ENCODE measurements at places on chromosomes 3 and 15.

- no peak for DNase-seq
Observed at GRCh38 chr3:138362538-138362937, 14.2 kb downstream of the MRAS start.

DNA sequence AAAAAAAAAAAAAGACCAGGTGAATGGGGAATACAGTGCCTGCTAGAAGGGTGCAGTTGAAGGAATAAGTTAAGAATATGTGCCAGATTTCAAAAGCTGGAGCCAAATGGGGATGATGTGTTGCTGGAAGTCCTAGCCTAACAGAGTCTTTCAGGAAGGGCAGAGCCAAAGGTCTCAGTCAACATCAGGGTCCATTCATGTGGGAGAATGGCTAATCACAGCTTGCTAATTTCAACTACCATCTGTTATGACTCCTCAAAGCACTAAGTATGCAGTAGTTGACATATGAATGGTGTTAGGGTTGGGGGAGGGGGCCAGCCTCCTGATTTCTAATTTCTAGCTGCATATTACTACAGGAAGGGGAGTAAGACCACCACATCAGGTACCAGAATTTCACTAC is 4.4 kb downstream of the ZBTB38 start:
- no peak for DNase-seq

DNA sequence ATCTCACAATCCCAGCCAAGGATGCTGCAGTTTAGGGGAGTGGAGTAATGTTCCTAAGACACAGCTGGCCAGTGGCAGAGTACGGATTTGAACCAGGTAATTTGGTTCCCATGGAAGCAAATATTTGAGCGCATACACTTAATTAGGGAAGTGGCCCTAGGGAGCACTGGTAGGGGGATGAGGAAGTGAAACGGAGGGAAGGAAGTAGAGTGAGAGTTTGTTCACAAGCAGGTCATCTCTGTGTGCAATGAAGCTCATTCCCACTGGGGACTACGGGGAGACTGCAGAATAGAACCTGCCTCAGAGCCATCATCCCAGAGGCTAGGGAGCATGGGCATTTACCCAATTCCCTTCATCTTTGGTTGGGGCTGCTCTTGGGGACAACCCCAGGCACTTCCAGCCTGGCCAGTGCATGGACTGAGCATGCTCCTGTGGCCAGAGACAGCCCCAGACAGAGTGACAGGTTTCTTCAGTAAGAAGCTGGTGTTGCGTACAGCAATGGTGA is 317.2 kb upstream of the PROK2 start:
- peak; percentile 72 for DNase-seq

DNA sequence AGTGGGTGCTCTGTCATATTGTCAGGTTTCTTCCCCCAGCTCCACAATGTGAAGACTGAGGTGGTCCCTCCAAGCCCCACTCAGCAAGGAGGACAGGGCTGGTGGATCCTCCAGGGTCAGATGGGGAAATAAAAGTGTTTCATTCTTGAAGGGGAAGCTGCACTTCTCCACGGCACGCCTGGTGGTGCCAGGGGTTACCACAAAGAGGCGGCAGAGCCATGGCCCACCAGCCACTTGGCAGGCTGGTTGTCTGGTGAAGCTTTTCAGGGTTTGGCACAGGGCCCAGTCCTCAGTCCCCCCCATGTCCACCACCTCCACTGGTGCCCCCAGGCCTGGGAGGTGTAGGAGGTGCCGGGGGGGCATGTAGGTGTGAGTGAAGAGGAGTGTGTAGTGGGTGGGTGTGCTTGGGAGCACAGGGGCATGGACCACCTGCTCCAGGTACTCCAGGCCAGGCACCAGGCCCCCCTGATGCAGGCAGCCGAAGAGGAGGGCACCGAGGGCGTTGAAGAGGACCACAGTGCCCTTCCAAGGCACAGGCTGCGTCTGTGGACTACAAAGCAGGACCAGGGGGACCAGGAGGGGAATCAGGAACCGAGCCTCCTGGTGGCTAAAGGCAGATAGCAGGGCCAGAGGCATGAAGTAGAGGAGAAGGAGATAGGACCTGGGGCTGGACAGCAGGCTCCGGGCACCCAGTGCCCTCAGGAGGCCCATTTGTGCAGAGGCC is 5.0 kb upstream of the NCBP2 start:
- no peak for DNase-seq

DNA sequence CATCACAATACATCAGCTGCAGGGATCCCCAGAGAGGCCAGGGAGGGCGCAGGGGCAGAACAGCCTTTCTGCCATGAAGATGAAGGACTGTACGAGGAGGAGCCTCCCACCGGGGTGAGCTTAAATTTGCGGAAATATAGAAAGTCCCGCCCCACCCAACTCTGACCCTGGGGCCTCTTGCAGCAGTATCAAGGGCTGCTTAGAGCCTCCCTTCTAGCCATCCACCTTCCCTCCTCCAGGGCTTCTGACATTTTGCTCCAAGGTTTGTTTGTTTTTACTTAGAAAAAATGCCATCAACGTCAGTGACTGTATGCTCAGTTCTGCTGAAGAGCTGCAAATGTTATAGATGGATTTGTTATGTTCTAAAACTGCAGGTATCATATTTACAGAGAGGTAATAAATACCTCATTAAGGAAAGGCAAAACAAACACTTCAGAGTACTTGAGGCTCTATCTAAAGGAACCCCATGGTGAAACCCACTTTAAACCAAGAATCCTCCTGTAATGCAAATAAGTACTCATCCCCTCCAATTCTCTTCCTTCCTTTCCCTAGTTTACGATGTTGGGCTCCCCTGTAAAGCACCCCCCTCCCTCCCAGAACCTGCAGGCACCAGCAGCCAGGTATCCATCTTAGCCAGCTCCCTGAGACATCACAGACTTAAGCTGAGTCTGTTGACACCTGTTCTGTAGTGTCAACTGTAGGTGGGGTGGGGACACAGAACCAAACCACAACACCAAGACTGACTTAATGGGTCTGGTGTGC is 30.5 kb downstream of the RFTN1 start:
- DNase-seq, result peak; percentile 46

- DNase-seq, result no peak
Observed at GRCh38 chr15:89119489-89120478, 31.5 kb downstream of the ABHD2 start.

DNA sequence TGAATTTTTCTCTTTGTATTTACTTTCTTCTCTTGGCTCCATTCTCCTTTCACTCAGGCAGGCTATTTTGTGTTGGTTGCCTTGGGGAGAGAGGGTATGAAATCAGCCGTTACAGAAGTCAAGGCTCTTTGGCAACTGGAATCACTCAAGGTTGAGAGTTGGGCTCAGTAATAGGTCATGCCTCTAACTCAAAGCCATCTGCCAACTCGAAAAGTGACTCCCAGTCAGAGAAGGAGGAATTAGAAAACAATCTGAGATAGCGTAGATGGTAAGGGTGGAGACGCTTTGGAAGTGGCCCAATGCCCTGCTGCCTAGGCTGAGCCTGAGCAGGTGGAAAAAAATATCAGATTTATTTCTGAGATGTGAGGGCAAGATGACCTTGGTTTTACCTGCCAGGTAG is 205.7 kb upstream of the ST8SIA2 start:
- no peak for DNase-seq

DNA sequence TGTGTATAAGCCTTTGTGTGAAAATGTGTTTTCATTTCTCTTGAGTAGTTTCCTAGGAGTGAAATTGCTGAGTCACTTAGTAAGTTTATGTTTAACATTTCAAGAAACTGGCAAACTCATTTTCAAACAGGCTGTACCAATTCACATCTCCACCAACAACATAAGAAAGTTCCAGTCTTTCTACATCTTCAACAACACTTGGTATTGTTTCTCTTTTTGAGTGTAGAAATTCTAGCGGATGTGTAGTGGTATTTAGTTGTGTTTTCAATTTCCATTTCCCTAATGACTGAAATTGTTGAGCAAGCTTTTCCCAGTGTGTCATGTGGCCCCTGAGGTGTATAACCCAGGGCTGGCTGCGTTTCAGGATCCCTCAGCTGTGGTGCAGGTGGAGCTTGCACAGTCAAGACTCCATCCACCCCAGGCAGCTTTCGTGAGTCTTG is 258.5 kb downstream of the PDCD6IP start:
- no peak for DNase-seq

DNA sequence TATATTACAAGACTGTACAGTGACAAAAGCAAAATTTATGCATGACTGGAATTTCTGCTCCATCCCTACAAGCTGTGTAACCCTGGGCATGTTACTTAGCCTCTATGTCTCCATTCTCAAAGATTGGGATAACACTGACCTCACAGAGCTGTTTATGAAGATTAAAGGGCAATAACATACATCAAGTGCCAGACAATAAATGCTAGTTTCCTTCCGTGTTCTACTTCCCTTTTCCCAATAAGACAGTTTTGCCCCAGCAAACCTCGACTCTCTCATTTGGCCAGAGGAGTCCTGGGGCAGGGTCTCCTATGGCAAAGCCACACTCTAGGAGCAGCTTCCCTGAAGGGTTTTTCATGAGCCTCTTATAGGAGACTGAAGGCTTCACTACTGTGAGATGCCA is 7.5 kb downstream of the HEXA start:
- DNase-seq, result no peak

DNA sequence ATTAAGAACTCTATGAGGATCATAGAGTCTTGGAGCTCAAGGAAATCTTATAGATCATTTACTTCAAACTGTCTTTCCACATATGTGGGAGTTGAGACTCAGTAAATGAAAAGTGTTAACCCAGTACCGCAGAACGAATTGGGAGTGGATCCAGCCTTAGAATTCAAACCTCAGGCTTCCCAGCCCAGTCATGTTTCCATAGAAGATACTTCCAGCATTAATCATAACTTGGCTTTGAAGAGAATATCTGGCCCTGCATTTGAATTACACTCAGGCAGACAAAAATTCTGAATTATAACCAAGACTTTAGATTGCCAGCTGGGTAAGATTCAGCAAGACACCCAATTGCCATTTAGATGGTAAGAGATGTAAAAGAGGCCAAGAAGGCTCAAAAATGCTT is 972.0 kb downstream of the TUSC7 start:
- DNase-seq, result no peak

DNA sequence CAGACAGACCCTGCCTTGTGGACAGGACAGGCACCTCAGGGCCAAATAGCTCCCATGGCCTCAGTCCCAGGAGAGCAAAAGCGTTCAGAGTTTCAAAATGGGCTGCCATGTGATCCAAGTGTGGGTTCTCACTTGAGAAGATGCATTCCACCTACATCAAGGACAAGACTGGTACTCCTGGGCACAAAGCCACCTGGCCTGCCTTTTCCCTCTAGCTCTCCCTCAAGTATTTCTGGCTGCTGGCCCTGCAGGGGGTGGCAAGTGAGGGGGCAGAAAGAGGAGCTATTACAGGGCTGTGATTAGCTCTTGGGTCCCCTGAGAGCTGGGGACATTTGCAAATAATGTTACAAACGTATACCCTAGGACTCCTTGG is 6.5 kb upstream of the COL7A1 start:
- DNase-seq, result no peak

DNA sequence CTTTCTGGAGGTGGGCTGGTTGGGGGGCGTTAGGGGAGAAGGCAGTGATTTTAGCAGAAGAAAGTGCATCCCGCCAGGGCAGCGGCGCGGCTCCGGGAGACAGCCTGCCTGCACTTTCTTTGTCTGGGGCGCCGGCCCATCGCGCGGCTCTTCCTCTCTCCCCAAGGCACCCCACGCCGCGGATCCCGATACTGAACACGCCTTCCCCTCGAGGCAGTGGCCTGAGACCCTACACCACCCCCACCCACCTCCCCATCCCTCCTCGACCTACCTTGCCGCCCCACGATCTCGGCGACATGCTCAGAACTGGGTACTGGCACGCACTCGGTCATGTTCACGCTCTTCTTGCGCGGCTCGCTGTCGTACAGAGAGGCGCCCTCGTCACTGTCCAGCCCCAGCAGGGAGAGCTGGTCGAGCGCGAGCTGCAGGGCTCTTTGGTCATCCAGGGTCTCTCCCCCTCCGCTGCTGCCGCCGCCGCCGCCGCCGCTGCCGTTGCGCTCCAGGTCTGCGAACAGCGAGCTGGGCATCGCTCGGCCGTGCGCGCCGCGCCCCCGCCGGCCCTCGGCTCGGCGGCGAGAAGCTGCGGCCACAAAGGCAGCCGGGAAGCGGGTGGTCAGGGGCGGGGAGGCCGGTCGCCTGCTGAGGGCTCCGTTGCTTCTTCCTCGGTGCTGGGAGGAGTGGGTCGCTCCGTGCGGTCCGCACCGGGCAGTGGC is 483 bp downstream of the MEX3B start:
- DNase-seq, result peak; percentile 21

- DNase-seq, result no peak
Observed at GRCh38 chr3:30811151-30811795, 83.2 kb downstream of the GADL1 start.

- DNase-seq, result no peak
Observed at GRCh38 chr3:17157713-17158112, 273.0 kb downstream of the PLCL2 start.

DNA sequence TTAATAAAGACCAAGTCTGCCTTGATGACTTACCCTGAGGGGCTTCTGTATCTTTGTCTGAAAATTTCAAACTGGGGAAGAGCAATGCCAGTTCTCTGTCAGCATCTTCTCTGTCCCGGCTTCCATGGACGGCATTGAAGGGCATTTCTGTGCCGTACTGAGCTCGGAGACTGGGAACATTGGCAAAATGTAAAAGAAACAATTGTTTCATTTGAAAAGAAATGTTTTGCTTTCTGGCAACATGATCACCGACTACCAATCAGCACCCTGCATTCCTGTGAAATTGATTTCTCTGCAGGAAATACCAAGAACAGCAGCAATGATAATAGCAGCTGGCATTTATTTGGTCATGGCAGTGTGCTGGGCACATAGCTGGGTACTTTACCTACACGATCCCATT is 26.2 kb downstream of the NME9 start:
- no peak for DNase-seq

DNA sequence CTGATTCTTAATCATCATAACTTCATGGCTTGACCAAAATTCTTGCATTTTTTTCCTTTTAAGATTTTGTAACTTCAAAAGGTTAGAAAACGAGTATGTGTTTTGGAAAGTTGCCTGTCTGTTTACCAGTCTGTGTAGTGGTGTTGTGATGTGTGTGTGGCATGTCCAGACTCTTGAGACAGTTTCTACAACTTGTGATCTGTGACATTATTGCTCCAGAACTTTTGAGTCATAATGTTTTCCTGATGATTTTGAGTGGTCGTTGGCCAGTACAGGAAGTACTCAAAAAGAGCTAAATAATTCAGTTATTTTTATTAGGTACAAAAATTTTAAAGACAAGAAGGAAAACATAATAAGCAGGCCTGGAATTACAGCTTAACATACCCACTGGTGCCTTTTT is 229.0 kb upstream of the C2CD4B start:
- DNase-seq, result no peak

GRCh38 chr3:156553705-156554356 is 1.1 kb downstream of the SSR3 start:
- no peak for DNase-seq

- DNase-seq, result no peak
Observed at GRCh38 chr3:197874064-197874463, 75.9 kb upstream of the RPL35A start.

DNA sequence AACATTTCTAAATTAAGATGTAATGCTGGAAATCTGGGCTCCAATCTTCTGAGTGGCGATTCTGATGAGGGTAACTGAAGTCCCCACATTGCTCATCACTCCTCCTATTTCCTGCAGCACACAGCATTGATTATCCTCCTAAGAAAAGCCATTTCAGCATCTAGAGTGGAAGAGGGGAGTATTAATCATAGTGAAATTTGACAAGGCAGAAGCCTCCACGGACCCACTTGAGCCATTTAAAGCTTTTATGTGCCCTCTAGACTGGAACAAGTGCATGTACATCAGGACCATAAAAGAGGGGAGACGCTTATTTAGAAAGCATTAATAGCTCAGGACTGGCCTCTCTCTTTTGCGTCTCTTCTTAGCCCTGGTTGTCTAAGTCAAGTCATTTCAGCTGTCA is 25.8 kb downstream of the AQP9 start:
- no peak for DNase-seq

All from memory B cell (primary cell).